ENCODE measurements at places on chromosomes 2 and 18.

- H3K27ac ChIP-seq, result no peak overlapping the region
- H3K4me3 ChIP-seq, result no peak overlapping the region
- H3K36me3 ChIP-seq, result no peaks in the 10 kb centered on the region
- H3K4me1 ChIP-seq, result no peaks in the 10 kb centered on the region
Observed at GRCh38 chr2:8876628-8877027, 39.2 kb upstream of the KIDINS220 start.

- no peaks in the 10 kb centered on the region for H3K27me3 ChIP-seq
- H3K36me3 ChIP-seq, result no peaks in the 10 kb centered on the region
- no peak for DNase-seq
- no peak overlapping the region for H3K4me3 ChIP-seq
- peaks cover 8% of the 10 kb centered on the region for H3K4me1 ChIP-seq
- no peak overlapping the region for H3K27ac ChIP-seq
Observed at GRCh38 chr2:217160103-217160743, 300.4 kb upstream of the TNP1 start.

DNA sequence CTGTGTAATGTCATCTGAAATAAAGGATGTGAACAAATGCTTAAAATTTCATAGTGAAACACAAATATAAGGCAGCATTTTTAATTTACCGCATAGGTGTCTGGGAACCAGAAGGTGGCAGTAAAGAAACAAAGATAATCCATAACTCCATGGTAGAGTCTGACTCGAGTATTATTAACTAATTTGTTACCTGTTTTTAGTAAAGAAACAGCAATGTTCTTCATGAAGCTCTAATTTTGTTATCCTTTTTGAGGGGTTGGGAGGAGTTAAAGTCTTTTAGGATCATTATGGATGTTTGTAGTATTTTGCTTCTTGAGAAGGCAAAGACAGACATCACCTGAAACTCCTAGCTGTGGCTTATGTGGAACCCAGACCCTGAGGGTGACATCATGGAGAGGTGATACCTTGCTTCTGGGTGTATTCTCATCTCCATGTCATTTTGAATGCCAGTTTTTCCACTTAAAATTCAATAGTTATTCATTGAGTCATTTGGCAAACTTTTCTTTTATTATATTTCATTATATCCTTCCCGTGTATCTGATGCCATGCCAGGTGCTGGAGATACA lies 286.2 kb upstream of the EPAS1 start:
- no peak overlapping the region for H3K4me3 ChIP-seq
- H3K4me1 ChIP-seq, result peaks cover 4% of the 10 kb centered on the region
- peaks cover 6% of the 10 kb centered on the region for H3K36me3 ChIP-seq
- no peak overlapping the region for H3K27ac ChIP-seq
- no peak for DNase-seq

GRCh38 chr2:127968610-127969339 lies 59.1 kb downstream of the SAP130 start:
- no peak overlapping the region for H3K27ac ChIP-seq
- no peaks in the 10 kb centered on the region for H3K27me3 ChIP-seq
- no peaks in the 10 kb centered on the region for H3K4me1 ChIP-seq
- no peak overlapping the region for H3K4me3 ChIP-seq

DNA sequence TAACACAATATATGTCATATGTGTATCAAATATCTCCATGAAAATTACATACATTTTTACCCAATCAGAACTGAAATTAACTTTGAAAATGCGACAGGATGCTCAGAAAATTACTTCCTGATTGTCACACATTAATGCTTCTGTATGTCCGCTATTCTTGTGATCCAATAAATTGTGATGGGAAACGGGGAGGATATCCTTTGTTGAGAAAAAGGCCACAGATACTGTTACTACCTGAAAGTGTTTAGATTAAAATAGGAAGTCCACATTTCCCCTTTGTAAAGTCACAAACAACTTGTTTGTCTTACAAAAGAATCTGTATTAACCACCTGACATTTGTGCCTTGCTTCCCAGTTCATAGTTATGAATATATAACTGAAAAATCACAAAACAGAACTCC lies 62.9 kb downstream of the NOL10 start:
- H3K27me3 ChIP-seq, result no peaks in the 10 kb centered on the region
- no peak overlapping the region for H3K4me3 ChIP-seq
- no peak for DNase-seq
- H3K4me1 ChIP-seq, result no peaks in the 10 kb centered on the region

DNA sequence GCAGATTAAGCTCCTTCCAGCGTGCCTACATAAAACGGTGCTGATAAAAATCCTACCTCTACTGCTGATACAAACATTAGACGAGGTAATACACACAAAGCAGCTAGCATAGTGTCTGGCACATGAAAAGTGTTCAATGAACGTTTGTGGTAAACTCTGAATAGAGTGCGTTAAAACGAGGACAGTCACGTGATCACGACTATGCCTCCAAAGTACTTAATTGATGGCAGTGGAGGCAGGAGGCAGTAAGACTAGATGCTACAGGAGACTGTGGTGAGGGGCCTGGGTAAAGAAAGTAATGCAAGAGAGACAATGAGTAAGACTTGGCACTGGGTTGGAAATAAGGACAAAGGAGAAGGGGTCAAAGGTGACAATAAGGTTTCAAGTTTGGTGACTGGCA lies 32.1 kb upstream of the LHCGR start:
- no peaks in the 10 kb centered on the region for H3K4me1 ChIP-seq
- no peaks in the 10 kb centered on the region for H3K36me3 ChIP-seq
- DNase-seq, result no peak
- no peak overlapping the region for H3K27ac ChIP-seq
- no peaks in the 10 kb centered on the region for H3K27me3 ChIP-seq
- H3K4me3 ChIP-seq, result no peak overlapping the region

DNA sequence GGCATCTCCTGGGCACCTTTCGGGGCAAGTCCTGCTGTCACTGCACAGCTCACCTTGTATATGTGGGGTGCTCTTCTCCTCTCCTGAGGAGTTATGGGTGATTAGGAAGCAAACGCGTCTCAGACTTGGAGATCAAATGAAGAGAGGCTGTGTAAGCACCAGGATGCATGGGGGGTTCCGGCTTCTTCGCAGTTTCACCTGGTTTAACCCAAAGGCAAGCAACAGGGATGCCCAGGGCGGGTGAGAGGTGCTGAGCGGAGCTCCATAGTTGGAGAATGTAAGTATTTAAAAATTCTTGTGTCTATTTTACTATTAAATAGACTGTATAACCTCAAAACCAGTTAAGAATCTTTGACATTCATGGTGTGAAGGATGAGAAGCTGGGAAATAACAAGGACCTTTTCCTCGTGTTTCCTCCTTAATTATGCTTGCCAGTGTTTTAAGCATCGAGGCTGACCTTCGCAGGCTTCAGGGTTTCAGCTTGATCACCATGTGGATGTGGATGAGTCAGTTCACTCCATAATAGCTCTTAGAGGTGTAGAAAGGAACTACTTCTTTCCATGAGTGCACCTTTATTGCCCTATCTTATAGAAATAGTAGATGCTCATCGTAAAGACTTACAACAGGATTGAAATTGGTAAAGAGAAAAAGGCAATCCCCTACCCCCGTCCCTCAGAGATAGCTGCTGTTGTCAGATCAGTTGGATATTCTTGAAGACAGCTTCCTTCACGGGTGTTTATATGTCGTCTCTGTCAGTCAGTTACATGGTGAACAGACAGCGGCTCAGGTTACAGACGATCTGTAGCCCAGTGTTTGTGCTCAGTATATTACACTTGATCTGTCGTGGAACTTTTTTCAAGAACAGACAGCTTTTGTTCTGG lies 201.1 kb downstream of the AGAP1 start:
- DNase-seq, result no peak
- no peaks in the 10 kb centered on the region for H3K4me1 ChIP-seq
- no peaks in the 10 kb centered on the region for H3K36me3 ChIP-seq
- no peak overlapping the region for H3K27ac ChIP-seq
- H3K4me3 ChIP-seq, result no peak overlapping the region

DNA sequence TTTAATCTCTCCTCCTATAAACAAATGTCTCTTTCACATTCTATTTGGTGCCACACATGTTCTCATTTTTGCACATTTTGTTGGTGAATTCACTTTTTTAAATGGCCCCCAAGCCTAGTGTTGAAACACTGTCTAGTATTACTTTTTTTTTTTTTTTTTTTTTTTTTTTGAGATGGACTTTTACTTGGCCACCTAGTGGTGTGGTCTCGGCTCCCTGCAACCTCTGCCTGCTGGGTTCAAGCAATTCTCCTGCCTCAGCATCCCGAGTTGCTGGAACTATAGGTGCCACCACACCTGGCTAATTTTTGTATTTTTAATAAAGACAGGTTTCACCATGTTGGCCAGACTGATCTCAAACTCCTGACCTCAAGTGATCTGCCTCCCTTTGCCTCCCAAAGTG lies 273.8 kb upstream of the SLC14A2 start:
- no peak overlapping the region for H3K4me3 ChIP-seq
- H3K4me1 ChIP-seq, result no peaks in the 10 kb centered on the region

- H3K36me3 ChIP-seq, result no peaks in the 10 kb centered on the region
- H3K4me3 ChIP-seq, result no peak overlapping the region
- peak overlapping the region; percentile 79 for H3K27ac ChIP-seq
- H3K4me1 ChIP-seq, result no peaks in the 10 kb centered on the region
- H3K27me3 ChIP-seq, result no peaks in the 10 kb centered on the region
Observed at GRCh38 chr18:21163647-21164547, 52.3 kb upstream of the ROCK1 start.

DNA sequence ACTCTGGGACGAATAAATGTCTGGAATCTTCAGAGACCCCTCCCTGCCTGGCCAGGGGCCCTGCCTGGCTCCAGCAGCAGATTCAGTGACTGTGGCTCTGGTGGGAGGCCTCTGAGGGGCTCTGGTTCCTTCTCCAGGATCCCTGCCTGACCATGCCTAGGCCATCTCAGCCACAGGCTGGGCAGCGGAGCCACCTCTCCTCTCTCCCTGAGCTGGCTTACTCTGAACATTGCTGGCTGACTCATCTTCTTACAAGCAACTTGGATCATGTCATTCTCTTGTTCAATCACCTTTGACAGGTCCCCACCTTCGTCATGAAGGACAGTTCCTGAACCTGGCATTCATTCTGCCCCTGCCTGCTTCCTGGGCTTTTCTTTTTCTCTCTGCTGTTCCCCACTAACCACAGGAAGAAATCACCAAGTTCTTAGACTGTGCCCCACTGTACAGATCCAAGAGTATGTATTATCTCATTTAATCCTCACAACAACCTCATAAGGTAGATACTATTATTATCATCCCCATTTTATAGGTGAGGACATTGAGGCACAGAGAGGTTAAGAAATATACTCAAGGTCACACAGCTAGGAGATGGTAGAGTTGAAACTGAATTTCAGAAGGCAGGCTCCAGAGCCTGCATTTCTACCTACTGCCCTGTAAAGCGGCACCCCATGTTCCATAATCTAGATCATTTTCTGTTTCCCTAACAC lies 155.5 kb upstream of the SMAD2 start:
- H3K36me3 ChIP-seq, result no peaks in the 10 kb centered on the region
- DNase-seq, result no peak
- no peaks in the 10 kb centered on the region for H3K27me3 ChIP-seq
- peaks cover 11% of the 10 kb centered on the region for H3K4me1 ChIP-seq

DNA sequence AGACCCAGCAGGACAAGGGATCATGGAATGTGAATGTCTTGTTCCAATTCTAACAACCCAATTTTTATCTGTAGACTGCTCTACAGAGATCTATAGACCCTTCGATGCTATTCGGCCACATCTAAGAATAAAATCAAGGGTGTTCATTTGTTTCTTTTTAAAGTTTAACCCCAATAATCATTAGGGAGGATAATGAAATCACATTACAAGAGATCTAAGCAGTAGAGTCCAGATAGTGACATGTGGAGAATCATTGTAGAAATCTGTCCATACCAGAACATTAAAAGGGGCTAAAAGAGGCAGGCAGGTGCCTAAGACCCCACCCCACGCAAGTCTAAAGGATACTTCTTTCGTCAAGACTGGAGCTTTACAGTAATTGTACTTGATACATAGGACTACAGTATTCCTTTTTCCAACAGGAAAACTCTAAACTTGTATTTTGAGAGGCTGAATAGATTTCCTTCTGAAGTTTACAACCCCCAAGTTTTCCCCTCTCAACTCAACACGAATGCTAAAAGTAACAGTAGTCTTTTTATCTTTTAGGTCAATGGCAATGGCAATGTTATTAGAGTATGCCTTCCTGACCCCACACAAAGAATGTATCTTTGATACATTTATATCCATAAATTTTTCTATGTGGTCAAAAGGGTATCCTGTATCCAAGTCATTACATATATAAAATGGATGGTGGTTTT lies 183.7 kb downstream of the TCF4 start:
- H3K4me1 ChIP-seq, result peaks cover 4% of the 10 kb centered on the region
- DNase-seq, result no peak
- peak overlapping the region; percentile 68 for H3K27ac ChIP-seq
- H3K4me3 ChIP-seq, result no peak overlapping the region
- no peaks in the 10 kb centered on the region for H3K36me3 ChIP-seq
- H3K27me3 ChIP-seq, result no peaks in the 10 kb centered on the region

DNA sequence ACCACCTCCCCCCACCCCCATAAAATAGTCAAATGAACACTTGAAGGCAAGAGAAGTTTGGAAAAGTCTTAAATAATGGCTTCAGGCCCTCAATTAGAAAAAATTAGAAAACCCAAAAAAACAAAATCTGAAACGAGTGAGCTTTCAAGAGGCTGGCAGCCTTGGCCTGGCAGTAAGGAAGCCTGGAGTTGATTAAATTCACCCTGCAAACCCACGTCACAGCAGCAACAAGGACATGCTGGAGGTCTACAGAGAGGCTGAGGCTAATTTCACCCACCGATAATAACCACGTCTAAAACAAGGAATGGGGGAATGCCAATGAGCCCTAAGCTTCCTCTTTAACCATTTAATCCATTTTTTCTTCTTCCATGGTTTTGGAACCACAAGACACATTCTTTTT lies 122.7 kb upstream of the SMAD7 start:
- no peaks in the 10 kb centered on the region for H3K36me3 ChIP-seq
- no peaks in the 10 kb centered on the region for H3K4me1 ChIP-seq

GRCh38 chr2:168802859-168803725 lies 655 bp downstream of the NOSTRIN start:
- H3K36me3 ChIP-seq, result no peaks in the 10 kb centered on the region
- peak overlapping the region; percentile 17 for H3K4me3 ChIP-seq
- peak overlapping the region; percentile 51 for H3K27ac ChIP-seq
- DNase-seq, result no peak
- H3K27me3 ChIP-seq, result no peaks in the 10 kb centered on the region

- H3K27me3 ChIP-seq, result no peaks in the 10 kb centered on the region
- no peak overlapping the region for H3K27ac ChIP-seq
- no peaks in the 10 kb centered on the region for H3K4me1 ChIP-seq
Observed at GRCh38 chr2:213443921-213444320, 159.7 kb downstream of the SPAG16 start.

DNA sequence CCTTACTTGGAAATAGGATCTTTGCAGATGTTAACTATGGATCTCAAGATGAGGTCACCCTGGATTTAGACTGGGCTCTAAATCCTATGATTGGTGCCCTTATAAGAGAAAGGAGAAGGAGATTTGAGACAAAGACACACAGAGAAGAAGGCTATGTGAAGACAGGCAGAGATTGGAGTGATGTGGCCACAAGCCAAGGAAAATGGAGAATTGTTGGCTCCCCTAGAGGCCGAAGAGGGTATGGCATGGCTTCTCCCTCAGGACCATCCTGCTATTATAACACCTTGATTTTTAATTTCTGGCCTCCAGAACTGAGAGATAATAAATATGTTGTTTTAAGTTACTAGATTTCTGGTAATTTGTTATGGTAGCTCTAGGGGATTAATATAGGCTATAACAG lies 7.6 kb downstream of the CYBRD1 start:
- no peak overlapping the region for H3K27ac ChIP-seq
- H3K36me3 ChIP-seq, result no peaks in the 10 kb centered on the region
- H3K27me3 ChIP-seq, result no peaks in the 10 kb centered on the region
- H3K4me3 ChIP-seq, result no peak overlapping the region

- no peaks in the 10 kb centered on the region for H3K36me3 ChIP-seq
- H3K27ac ChIP-seq, result peak overlapping the region; percentile 8
- no peak overlapping the region for H3K4me3 ChIP-seq
- no peak for DNase-seq
- H3K27me3 ChIP-seq, result no peaks in the 10 kb centered on the region
Observed at GRCh38 chr2:69214898-69215297, 172.1 kb downstream of the GFPT1 start.

All from spleen (tissue), 13 donors.